ENCODE measurements at places on chromosomes 3 and 15. TPM values are rescaled to one million over a fixed set of nuclear protein-coding genes. Genes with fewer than 3 reads are reported as not detected.

GRCh38 chr3:129974833-129975704 lies 549 bp downstream of the TRH start:
- H3K27ac ChIP-seq: no peak overlapping the region
- peak; percentile 22 for DNase-seq
- H3K4me3 ChIP-seq: peak overlapping the region; percentile 20

GPR27 gene
- total RNA-seq: 0.74 TPM

GRCh38 chr3:129020691-129021090 lies 19.6 kb downstream of the EFCC1 start:
- H3K4me3 ChIP-seq: no peak overlapping the region
- peaks cover 28% of the 10 kb centered on the region for H3K4me1 ChIP-seq
- H3K27me3 ChIP-seq: no peaks in the 10 kb centered on the region
- DNase-seq: no peak
- peaks cover 1% of the 10 kb centered on the region for H3K36me3 ChIP-seq

B3GNT5 gene
- total RNA-seq: 15.0 TPM

- H3K27me3 ChIP-seq: peaks cover 8% of the 10 kb centered on the region
- H3K4me1 ChIP-seq: no peaks in the 10 kb centered on the region
Observed at GRCh38 chr15:76169911-76170800, 110.4 kb downstream of the TMEM266 start.

- no peak for DNase-seq
- H3K27me3 ChIP-seq: no peaks in the 10 kb centered on the region
- H3K4me3 ChIP-seq: no peak overlapping the region
- H3K36me3 ChIP-seq: no peaks in the 10 kb centered on the region
Observed at GRCh38 chr15:55494931-55495330, 13.1 kb downstream of the DNAAF4 start.

MYO5A gene
- total RNA-seq: 13.2 TPM

ARPP21 gene
- not detected for total RNA-seq

SLC12A1 gene
- not detected for total RNA-seq

DNA sequence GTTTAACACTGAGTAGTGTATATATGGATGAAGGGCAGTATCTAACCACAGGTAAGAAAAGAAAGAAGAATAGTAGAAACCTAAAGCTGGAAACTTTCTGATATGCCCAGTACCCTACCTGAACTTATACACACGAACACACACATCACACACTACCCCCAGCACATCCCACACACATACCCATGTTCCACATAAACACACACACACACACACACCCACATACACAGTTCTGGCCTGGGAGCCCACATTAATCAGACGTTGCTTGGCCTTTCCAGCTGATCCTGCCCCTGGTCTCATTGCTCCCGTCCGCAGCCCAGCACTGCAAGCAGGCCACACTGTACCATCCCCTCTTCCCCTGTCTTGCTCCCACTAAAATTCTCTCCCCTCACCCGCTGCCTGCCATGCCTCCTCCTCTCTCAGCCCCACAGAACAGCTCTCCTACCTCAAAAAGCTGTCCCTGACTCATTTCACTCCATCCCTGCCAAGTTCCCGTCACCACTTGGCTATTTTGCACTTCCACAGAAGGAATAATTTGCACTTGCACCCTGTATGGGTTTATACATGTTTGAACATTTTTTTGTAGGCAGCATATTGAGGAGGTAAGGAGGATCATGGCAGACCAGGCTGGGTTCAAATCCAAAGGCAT lies 185.8 kb upstream of the PPP2R3A start:
- no peaks in the 10 kb centered on the region for H3K27me3 ChIP-seq
- H3K4me1 ChIP-seq: no peaks in the 10 kb centered on the region
- H3K36me3 ChIP-seq: no peaks in the 10 kb centered on the region
- no peak overlapping the region for H3K4me3 ChIP-seq
- DNase-seq: no peak
- H3K27ac ChIP-seq: no peak overlapping the region

All from activated naive CD4-positive, alpha-beta T cell treated with anti-CD3 and anti-CD28 coated beads for 36 hours (primary cell).